ENCODE measurements at places on chromosomes 2 and 18. TPM values are rescaled to one million over a fixed set of nuclear protein-coding genes. Genes with fewer than 3 reads are reported as not detected.

DNA sequence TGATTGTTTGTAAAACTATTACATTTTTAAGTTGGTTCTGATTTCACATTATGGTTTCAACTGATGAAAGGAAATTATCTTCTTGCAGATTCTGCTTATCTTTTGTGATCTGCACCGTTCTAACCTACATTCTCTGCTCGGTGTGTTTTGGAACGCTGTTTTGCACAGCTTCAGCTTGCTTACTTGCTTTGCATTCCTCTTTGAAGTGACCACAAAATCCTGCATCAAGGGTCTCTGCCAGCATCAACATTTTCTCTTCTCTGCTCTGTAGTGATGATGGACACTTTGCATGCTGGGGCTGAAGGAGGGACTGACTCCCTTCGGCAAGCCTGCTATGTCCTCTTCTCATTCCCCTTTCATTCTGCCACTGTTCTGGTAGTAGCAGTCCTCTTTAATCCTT lies 485.2 kb downstream of the FBXO15 start:
- no peak for DNase-seq

- DNase-seq = no peak
These were observed 34.0 kb downstream of the UGP2 start for GRCh38 chr2:63875559-63876245.

DNA sequence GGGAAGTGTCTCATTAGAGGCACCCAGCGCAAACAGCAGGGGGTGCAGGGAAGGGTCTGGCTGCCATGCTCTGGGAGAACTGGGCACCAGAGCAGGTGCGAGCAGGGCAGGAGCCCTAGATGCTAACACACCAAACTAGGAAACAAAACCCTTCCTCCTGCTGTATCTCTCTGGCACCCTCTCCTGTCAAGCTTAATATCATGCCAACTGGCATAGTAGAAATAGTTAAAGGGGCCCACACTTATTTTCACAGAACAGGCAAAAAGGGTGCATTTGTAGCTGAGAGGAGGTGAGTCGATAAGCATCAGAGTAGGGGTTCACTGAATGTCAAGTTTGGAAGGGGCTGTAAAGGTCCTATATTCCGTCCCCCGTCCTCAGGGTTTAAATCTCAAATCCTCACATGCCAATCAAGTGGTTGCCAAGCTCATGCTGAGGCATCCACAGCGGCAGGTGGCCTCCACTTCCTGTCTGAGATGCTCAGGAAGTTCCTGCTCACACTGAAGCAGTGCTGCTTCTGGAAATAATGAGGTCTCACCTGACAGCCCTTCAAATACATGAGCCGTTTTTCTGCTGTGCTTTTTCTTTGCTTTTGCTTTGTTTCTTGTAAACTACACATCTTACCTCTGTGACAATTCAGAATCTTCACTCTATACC lies 14.9 kb upstream of the ACKR3 start:
- DNase-seq = no peak

DNA sequence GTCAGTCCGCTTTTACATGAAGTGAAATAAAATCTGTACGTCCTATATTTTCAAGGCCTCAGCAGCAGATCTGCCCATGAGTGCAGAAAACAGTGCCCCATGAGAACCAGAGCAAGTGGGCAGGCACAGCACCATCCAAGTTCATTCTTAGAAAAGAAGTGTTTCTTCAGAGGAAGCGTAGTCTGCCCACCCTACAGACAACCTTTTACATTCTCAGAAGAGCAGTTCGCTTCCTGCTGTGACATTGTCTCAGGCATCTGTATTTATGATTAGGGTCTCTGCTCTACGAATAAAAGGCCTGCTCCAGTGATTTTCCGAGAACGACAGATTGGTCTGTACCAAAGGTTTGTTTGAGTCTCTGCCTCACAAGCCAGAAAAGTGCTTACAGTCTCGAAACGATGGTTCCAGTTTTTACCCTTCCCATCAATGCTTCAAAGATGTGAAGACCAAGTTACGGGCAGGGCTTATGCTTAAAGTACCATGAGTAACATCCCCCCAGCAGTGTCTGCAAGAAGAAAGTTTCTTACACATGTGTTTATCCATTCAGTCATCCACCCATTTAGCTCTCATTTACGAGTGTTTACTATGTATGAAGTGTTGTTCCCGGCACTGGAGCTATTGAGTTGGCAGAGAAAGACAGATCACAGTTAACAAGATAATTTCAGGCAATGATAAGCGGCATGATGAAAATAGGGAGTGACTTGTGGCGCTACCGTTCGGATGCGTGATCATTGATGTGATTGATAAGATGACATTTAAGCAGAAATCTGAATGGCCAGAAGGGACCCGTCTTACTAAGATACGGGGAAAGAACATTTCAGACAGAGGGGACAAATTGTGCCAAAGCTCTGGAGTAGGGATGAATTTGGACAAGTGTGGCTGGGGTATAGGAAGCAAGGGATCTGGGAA lies 31.4 kb upstream of the CTLA4 start:
- DNase-seq = no peak

GRCh38 chr2:27771548-27772335 lies at the start of gene MRPL33:
TSS of gene MRPL33 (plus strand) at chr2:27771719. CDS start at chr2:27771778, 59 bp downstream.
- DNase-seq = peak; percentile 99

DNA sequence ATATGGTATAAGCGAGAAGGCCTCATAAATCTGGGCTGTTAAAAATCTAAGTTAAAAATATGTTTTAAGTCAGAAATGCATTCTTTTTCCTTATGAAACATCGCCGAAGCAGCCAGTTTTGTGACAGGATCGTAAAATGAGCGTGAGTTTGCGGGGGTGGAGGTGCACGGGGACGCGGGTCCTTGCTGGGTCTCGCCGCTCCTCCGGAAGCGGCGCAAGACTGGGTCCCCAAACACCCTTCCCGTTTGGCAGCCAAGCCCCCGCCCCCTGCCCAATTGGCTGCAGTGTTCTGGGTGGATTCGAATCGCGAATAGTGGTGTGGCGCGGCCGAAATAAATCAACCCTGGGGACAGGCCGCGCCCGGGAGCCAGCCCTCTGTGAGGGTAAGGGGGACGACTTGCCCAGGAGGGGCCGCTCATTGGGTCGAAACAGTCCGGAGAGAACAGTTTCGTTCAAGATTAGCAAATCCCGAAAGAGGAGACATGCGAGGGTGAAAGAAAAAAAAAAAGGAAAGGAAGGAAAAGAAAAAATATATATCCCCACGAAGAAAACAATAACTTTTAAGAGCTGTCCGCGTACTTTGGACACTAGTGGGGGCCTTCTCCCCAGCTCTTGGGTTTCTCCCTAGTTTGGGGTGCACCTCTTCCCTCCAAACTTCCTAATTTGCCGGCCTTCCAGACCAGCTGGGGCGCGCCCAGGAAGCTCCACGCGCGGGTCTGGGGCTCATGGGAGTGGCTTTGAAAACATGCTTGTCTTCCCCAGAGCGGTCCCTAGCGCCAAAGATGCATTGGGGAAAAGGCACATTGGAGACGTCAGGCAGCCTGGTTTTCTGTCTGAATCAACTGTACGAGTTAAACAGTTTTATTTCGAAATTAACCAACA lies 3.1 kb upstream of the GATA6 start:
- DNase-seq = peak; percentile 6

- no peak for DNase-seq
These were observed 241.6 kb downstream of the RPIA start for GRCh38 chr2:88933091-88933490.

- peak; percentile 8 for DNase-seq
These were observed 46.7 kb upstream of the BARD1 start for GRCh38 chr2:214856137-214856536.

DNA sequence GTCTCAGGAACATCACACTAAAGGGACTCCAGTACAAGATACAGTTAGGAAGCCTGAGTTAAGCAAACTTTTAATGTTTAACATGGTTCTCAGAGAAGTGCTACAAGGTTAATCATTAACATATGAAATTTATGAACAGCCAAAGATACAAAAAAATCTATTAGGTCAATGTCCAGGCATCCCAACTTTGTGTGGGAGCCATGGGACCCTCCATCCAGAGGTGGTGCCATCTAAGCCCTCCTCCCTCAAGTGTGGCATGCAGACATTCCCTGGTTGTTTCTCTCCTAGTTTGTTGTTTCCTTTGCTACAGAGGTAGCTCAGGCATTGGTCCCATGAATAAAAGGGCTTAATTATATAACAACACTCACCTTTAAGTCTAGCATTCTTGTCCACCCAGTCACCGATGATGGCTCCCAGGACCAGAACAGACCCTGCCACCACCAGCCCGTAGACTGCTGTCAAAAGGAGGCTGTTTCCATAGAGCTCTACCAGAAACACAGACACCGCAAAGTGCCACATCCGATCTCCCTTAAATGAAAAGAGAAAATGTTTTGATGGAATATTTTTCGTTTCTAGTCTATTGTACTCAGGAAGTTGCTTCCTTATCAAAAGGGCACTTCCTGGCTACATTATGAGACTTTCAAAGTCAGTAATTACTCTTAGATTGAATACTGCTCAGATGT lies 5.7 kb downstream of the SLC40A1 start:
- DNase-seq = peak; percentile 33

DNA sequence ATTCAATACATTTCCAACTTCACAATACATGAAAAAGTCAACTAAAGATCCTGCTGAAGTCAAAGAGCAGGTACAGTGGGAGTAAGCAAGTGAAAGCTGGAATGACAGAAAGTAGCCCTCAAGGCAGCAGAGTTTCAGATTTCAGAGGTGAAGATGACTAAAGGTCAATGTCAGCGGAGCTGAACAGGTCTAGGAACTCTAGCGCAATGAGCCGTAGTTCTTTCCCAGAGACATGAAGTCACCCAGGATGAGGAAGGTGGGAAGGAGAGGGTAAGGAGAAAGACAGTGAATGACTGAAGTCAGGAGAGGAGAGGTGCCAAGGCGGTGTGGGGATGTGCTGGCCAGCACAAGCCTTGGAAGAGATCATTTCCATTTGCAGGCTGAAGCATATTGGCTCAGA lies 28.1 kb downstream of the PTPN2 start:
- no peak for DNase-seq

GRCh38 chr18:32480581-32480980 lies 9.9 kb upstream of the GAREM1 start:
- DNase-seq = no peak

- peak; percentile 53 for DNase-seq
These were observed 34.4 kb upstream of the TRAPPC8 start for GRCh38 chr18:31977270-31977872.

DNA sequence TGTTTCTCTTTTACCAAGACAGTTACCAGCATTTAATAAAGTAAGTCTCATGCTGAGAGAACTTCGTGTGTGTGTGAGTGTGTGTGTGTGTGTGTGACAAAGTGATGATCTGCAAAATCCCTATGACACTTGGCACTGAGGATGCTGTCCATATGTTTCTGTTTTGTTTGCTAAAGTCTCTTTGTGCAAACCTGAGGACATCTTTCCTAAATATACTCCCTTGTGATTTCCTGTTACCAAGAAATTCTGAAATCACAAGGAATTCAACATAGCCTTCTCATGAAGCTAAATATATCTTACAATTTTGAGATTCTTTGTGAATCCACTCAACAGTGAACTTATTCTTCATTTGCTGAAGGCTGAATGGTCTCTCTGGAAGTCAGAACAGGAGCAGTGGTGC lies 1359.7 kb upstream of the NRXN1 start:
- no peak for DNase-seq

DNA sequence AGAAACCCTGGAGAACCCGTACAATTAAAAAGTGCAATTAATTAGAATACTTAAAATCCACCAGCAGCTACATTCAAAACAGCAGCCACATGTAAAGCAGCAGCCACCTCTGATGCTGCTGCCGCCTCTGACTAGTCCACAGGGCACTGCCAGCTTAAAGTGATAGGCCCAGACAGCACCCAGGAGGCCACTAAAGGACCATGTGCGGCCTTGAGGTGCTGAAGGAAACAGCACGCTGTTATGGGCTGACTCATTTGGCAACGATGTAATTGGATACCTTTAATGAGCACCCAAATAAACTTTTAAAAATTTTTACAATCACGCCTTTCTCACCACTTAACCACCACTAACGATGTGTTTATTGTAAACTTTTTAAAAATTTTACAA lies 209.3 kb upstream of the NCKAP5 start:
- DNase-seq = no peak

- no peak for DNase-seq
These were observed 44.9 kb upstream of the NDUFV2 start for GRCh38 chr18:9057646-9058045.

DNA sequence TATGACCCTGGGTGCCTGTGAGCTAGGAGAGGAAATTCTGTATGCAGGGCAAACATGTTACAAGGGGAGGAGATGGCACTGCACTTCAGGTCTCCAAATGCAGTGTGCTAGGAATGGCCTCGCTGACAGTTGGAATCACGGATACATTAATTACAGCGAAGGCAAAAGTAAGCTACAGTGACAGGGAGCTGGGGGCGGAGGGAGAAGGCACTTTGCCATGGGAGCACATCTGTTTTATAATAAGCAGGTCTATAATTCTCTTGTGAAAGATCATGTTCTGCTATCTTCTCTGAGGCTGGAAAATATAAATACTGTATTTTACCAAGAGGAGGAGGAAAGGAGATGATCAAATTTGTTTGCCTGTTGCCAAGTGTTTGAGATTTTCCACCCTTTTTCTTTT lies 56.3 kb upstream of the FZD5 start:
- DNase-seq = no peak

- no peak for DNase-seq
These were observed 42.3 kb downstream of the IL1R2 start for GRCh38 chr2:102033750-102034682.

Gene SH3BP4
- 22.6 TPM for polyA plus RNA-seq

Gene SP140
- polyA plus RNA-seq = 0.24 TPM

Gene C2orf15
- polyA plus RNA-seq = 1.3 TPM

Gene NAT8
- polyA plus RNA-seq = not detected

Gene DNAH6
- 0.13 TPM for polyA plus RNA-seq

Gene ZNF521
- not detected for polyA plus RNA-seq

Gene PRSS56
- polyA plus RNA-seq = 0.07 TPM

Gene FAM228B
- 4.9 TPM for polyA plus RNA-seq

Gene AFF3
- polyA plus RNA-seq = not detected

Measured in A549 (cell line).